Hepatocyte (in vitro differentiated cells): ENCODE measurements at places on chromosomes 2 and 18. TPM values are rescaled to one million over a fixed set of nuclear protein-coding genes. Genes with fewer than 3 reads are reported as not detected.

The FAM228B gene
- polyA plus RNA-seq, result 12.5 and 20.7 TPM in 2 replicates

DNA sequence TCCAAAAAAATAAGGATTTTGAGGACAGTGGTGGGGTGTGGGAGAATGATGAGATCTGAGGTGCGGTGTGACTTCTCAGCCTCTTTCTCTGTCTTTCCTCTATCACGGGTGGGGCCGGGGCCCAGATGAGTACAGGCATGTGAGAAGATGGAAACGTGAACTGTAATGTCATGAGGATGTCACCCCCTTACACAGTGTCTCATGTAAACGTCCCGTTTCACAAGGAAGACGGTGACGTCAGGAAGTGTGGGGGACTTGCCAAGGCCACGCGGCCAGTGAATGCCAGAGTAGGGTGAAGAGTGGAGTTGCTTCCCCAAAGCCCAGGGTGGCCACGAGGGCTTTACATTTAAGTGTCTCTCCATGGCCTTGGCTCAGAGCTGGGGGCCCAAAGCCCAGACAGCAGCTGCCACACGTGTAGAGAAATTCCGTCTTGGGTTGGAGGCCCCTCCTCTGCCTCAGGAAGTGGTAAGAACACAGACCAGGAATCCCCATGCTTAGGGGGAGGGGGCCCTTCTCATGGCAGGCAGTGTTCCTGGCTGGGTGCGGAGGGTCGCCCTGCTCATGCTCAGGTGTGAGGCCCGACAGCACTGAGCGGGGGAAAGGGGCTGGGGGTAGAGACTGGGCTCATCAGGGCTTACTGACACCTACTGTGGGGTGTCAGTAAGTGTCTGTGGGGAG lies 80.9 kb upstream of the SMAD7 start:
- peak; percentile 2 for DNase-seq

DNA sequence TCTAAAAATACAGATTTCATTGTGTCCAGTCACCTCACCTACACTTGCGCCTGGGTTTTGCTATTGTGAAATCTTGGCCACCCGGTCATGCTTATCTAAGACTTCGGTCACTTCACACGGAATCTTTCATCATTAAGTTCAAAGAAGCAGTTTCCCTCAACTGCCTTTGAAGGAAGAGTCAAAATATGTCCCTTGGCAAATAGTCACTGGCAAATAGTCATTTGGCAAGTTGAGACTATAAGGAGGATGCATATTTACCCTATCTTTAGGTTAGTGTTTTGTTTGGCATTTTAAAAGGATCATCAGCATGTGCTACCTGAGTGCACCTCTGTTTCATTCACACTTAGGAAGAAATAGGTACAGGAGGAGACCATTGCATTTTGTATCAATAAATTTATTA lies 95.9 kb downstream of the FEZ2 start:
- DNase-seq, result peak; percentile 32

GRCh38 chr2:65062843-65063825 lies 6.9 kb downstream of the CEP68 start:
- DNase-seq, result no peak
